Epithelial cell of esophagus (primary cell): ENCODE measurements at places on chromosomes 13 and 19.
A peak's percentile ranks its signal among the peaks of the same experiment; 100 is the strongest.

GRCh38 chr19:16886305-16886880 lies 2.4 kb upstream of the F2RL3 start:
- DNase-seq, result peak; percentile 53

DNA sequence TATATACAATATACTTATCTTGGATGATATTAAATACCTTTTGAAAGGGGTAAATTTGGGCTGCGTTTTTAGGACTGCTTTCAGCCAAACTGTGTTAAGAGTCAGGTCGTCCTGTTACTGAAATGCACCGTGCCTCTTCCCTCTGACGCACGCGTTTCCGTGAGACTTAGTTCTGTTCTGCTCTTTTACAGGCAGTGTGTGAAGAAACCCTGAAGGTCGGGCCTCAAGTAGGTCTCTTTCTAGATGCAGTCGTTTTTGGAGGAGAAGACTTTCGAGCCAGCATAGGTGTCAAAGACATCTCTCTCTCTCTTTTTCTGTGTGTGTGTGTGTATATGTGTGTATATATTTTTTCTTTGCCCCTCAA lies 107.0 kb downstream of the ZIC5 start:
- DNase-seq, result no peak

- DNase-seq, result no peak
Observed at GRCh38 chr13:46520166-46520565, 32.8 kb upstream of the LRCH1 start.

GRCh38 chr13:109385242-109385560 lies 401.2 kb downstream of the IRS2 start:
- no peak for DNase-seq

GRCh38 chr13:94209117-94209516 lies 270.4 kb downstream of the DCT start:
- peak; percentile 6 for DNase-seq

- no peak for DNase-seq
Observed at GRCh38 chr13:60066226-60066625, 97.5 kb downstream of the DIAPH3 start.

- DNase-seq, result no peak
Observed at GRCh38 chr13:44732503-44733098, 156.5 kb upstream of the TSC22D1 start.

GRCh38 chr19:14536926-14537692 lies 7.7 kb downstream of the TECR start:
- peak; percentile 97 for DNase-seq

GRCh38 chr19:19477705-19478383 lies 37.5 kb downstream of the TSSK6 start:
- no peak for DNase-seq

- DNase-seq, result no peak
Observed at GRCh38 chr19:15287496-15287895, 44.8 kb downstream of the BRD4 start.

DNA sequence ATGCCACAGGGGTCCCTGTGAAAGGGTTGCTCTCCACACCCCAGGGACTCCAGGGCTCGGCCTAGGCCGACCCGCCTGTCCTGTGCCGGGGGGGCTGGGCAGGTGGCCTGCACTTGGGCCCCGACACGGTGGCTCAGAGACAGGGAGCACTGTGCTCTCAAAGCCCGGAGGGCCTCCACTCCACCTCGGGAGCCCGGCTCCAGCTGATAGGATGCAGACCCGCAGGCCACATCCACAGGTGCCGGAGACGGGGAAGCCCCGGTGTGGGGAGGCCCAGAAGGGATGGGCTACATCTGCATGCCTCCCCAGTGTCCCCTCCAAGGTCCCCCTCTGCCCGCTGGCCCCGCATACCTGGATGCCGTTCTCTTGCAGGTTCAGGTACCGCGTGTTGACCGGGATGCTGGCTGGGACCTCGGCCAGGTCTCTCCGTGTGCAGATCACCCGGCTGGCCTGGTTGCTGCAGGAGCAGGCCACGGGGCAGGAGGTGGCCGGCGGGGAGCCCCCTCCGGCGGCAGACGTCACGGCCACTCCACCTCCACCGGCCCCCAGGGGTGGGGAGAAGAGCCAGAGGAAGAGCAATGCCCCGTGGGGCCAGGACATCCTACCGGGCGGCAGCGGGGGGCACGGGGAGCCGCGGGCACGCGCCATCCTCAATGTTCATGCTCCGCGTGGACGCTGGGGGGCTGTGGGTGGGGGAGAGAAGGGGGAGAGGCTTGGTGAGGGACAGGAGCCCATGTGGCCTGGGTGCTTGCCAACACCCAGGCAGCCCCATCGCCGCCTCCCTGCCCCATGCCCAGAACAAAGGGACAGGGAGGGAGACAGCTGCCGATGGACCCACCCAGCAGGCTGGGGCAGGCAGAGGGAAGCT lies 19.8 kb downstream of the LRRC4B start:
- no peak for DNase-seq

DNA sequence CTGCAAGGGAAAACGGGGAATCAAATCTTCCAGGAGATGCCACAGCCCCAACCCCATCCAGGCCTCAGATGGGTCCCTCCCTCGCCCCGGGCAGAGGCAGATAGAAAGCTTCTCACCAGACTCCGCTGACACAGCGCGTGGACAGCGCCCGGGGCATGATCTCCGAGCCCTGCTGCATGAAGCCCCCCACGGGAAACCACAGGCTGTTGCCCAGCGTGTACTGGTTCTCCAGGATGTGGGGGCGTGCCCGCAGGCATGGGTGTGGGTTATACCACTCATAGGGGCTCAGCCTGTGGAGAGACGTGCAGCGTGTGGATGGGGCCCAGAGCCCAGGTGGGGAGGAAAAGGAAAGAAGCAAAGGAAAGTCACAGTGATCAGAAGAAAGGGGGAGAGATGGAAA lies 27.2 kb upstream of the ATP1A3 start:
- no peak for DNase-seq

DNA sequence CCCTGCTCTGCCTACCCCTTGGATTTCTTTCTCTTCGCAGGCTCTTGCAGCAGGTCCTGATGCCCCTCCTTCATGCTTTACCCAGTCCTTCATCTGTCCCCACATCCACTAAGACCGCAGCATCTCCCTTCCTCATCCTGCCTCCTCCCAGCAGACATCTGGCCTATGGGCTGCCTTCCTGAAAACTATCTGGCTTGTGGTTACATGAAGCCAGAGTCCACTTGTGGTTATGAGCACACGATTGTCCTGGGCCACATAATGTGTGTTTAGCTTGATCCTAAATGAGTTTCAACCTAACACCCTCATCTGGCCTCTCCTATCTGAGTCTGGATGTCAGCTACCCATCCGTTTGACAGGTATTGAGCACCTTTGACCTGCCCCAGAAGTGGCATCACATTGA lies 5.5 kb upstream of the ZNF175 start:
- DNase-seq, result no peak

- no peak for DNase-seq
Observed at GRCh38 chr13:27053210-27053884, 118.3 kb downstream of the USP12 start.

DNA sequence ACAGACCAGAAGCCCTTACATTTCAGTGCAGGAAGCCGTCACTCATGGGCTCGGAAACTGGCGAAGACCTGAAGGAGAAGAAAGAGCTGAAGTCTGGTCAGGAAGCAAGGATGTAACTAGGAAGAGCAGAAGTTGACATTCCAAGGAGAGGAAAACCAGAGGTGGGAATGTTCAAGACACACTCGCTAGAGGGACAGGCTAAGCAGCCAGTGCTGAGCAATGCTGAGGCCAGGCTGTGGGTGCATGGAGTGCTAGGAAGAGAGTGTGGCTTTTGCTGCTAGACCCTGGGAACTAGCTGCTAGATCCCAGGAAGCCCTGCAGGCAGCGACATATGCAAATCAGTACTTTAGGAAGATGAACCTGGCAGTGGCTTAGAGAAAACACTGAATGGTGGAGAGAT lies 12.1 kb upstream of the URAD start:
- DNase-seq, result no peak

GRCh38 chr13:32666990-32667571 lies 80.8 kb downstream of the PDS5B start:
- DNase-seq, result no peak

- DNase-seq, result peak; percentile 96
Observed at GRCh38 chr19:46784262-46785053, 3.9 kb downstream of the SLC1A5 start.

- no peak for DNase-seq
Observed at GRCh38 chr13:45021250-45021649, 31.9 kb downstream of the GPALPP1 start.

DNA sequence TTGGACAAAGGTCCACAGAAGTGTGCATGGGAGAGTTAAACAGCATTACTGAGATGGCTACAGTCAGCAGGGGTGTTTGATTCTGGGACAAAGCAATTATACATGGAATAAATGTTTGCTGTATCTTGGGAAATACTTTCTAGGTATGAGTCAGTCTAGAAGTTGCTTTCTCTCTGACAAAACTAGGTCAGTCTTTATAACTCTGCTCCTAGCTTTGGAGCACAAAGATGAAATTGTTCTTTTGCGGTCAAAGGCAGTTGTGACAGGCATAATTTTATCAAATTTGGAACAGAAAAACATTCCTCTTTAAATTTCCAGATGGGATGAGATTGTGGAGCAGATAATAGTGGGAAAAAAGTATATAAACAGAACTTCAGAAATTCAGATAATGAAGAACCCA lies 1045.4 kb upstream of the MIR17HG start:
- DNase-seq, result peak; percentile 35

- DNase-seq, result peak; percentile 100
Observed at GRCh38 chr19:33350538-33351309, 22.8 kb upstream of the CEBPG start.

- DNase-seq, result peak; percentile 71
Observed at GRCh38 chr19:18939922-18940768, 872 bp downstream of the HOMER3 start.

- DNase-seq, result peak; percentile 84
Observed at GRCh38 chr19:7681340-7682174, 924 bp downstream of the TRAPPC5 start.

- DNase-seq, result no peak
Observed at GRCh38 chr19:58535857-58536256, 8.0 kb upstream of the TRIM28 start.
